Ovary (tissue), 10 donors: ENCODE measurements at places on chromosomes 13 and 19. TPM values are rescaled to one million over a fixed set of nuclear protein-coding genes. Genes with fewer than 3 reads are reported as not detected.

DNA sequence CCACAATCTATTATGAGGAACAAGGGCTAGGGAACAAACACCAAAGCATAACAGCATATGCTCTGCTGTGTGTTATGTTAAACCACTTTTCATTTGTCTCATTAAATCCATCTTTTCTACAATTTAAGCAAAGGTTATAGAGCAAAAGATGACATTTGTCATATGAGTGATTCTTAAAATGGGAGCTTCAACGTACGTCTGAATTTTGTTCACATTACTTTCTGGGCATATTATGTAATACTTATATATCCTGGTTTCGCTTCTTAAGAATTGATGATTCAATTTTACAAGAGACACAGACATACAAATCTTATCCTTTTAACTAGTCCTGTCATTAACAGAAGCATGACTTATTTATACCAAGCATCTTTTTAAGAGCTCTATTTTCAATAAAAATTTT, 3.3 kb upstream of the TPP2 start:
- H3K27ac ChIP-seq, result no peak overlapping the region
- no peak overlapping the region for H3K4me3 ChIP-seq
- H3K27me3 ChIP-seq, result no peaks in the 10 kb centered on the region
- H3K36me3 ChIP-seq, result no peaks in the 10 kb centered on the region

Gene NALCN
- total RNA-seq, result 0.60 TPM

GRCh38 chr13:105796081-105796480, 739.4 kb downstream of the EFNB2 start:
- no peak for DNase-seq
- H3K27ac ChIP-seq, result no peak overlapping the region
- H3K4me3 ChIP-seq, result no peak overlapping the region
- H3K27me3 ChIP-seq, result no peaks in the 10 kb centered on the region
- H3K36me3 ChIP-seq, result no peaks in the 10 kb centered on the region
- H3K4me1 ChIP-seq, result no peaks in the 10 kb centered on the region

DNA sequence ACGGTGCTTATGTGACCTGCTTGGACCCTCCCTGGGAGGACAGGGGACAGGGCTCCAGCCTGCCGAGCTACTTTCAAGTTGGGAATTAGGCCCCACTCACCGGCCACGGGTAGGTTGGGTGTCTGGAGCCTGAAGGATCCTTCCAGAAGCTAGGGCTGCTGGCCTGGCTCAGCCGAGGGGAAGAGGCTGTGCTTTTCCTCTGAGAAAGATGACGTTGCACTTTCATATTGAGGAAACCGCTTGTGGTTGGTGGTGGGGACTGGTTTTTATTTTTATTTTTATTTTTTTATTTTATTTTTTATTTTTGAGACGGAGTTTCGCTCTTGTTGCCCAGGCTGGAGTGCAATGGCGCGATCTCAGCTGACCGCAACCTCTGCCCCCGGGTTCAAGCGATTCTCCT, at the start of gene TMEM150B:
Gene TMEM150B, minus strand, starts transcription at position 170 of the 400 bp plus-strand sequence. CDS start 4,305 bp downstream, outside the sequence.
- DNase-seq, result no peak
- no peaks in the 10 kb centered on the region for H3K36me3 ChIP-seq
- H3K27ac ChIP-seq, result no peak within 1 kb of the TSS
- H3K4me1 ChIP-seq, result no peaks in the 10 kb centered on the region
- H3K4me3 ChIP-seq, result no peak within 1 kb of the TSS

- no peaks in the 10 kb centered on the region for H3K4me1 ChIP-seq
- no peak for DNase-seq
- H3K4me3 ChIP-seq, result no peak overlapping the region
Observed at GRCh38 chr13:56886398-56886797, 254.3 kb upstream of the PRR20A start.

DNA sequence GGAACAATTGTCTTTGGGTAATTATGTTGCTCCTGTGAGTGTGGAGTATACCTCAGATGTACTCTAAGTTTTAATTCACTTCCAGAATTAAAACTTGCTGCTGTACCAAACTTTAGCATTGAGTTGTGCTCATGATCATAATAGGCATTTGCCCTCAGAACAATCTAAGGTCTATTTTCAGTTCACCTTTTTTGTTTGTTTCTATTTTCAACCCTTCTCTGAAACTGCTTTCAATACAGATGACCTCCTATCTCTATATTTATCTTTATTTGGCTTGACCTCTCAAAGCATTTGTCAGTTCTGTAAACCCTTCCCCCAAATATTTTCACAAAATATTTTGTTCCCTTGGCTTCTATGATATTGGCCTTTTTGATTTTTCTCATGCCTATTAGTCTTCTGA, 873.0 kb downstream of the OLFM4 start:
- no peaks in the 10 kb centered on the region for H3K27me3 ChIP-seq
- DNase-seq, result no peak
- H3K36me3 ChIP-seq, result no peaks in the 10 kb centered on the region
- no peak overlapping the region for H3K27ac ChIP-seq

GRCh38 chr19:46225558-46226004, 4.0 kb upstream of the IGFL1 start:
- no peaks in the 10 kb centered on the region for H3K36me3 ChIP-seq
- peaks cover 11% of the 10 kb centered on the region for H3K4me1 ChIP-seq
- H3K27ac ChIP-seq, result no peak overlapping the region
- H3K4me3 ChIP-seq, result no peak overlapping the region

Gene CEACAM5
- total RNA-seq, result not detected

DNA sequence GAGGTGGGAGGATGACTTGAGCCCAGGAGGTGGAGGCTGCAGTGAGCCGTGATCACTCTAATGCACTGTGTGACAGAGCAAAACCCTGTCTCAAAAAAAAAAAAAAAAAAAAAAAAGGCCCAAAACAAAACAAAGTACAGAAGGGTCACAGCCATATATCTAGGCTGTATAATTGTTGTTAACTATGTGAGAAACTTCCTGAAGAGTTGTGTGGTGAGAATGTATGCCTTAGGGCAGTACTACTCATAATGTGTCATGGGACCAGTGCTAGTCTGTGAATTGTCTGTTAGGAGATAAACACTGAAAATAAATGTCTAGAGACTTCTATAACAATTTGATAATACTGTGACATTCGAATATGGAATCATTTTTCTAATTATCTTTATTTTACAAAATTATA, 43.1 kb downstream of the PAN3 start:
- no peak for DNase-seq
- no peak overlapping the region for H3K27ac ChIP-seq
- no peaks in the 10 kb centered on the region for H3K27me3 ChIP-seq
- no peaks in the 10 kb centered on the region for H3K4me1 ChIP-seq

DNA sequence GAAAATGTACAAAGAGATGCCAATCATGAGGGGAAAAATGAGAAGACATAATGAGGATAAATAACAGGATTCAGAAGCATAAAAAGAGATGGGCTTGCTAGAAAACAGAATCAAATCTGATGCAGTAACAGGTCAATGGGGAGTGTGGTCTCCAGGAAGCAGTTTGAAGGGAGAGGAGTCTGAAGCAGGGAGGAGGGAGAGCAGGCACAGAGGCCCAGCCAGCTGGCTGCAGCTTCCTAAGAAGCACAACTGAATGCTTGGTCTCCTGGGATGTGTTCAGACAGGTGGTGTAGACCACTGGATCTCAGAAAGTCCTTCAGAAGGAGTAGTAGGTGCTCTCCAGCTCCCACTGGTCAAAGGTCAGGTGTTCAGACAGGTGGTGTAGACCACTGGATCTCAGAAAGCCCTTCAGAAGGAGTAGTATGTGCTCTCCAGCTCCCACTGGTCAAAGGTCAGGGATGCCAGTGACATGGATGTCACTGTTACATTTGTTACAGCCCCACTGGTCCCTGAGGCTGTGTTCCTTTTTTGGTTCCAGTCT, 68.3 kb upstream of the UBAC2 start:
- no peak overlapping the region for H3K27ac ChIP-seq
- no peaks in the 10 kb centered on the region for H3K4me1 ChIP-seq
- no peaks in the 10 kb centered on the region for H3K27me3 ChIP-seq
- DNase-seq, result no peak
